ENCODE measurements at places on chromosomes 13 and 19.

GRCh38 chr19:19575411-19575810 lies 37.3 kb downstream of the CILP2 start:
- no peak for DNase-seq
- H3K27ac ChIP-seq = peak overlapping the region; percentile 3
- H3K27me3 ChIP-seq = no peaks in the 10 kb centered on the region
- no peak overlapping the region for H3K4me3 ChIP-seq
- peaks cover 2% of the 10 kb centered on the region for H3K4me1 ChIP-seq

DNA sequence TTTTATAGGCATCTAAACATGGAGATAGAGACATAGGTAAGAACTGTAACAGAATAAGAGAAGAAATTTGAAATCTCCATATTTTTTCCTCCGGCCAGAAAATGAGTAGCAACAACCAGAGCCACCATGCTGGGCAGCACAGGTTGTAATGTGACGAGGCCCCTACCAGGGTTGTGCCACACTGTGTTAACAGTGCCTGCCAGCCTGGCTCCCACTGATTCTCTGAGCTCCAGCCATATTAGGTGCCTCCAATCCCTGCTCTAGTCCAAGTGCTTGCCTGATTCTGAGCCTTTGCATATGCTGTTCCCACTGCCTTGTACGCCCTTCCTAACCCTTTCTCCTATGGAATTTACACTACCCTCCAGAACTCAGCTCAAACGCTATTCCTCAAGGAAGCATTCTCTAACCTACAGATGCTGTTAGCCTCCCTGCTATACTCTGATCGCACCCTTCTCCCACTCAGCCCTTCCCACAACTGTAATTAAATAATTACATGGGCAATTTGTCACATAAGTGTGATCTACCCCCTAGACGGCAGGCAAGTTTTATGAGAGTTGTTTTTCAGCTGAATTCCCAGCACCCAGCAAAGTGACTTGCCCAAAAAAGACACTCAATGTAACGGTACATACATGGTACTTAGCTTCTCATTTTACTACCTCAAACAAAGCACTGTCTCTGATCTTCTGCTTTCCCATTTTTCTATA lies 37.6 kb upstream of the STARD13 start:
- H3K36me3 ChIP-seq = no peaks in the 10 kb centered on the region
- H3K27ac ChIP-seq = no peak overlapping the region
- no peaks in the 10 kb centered on the region for H3K4me1 ChIP-seq
- DNase-seq = no peak

DNA sequence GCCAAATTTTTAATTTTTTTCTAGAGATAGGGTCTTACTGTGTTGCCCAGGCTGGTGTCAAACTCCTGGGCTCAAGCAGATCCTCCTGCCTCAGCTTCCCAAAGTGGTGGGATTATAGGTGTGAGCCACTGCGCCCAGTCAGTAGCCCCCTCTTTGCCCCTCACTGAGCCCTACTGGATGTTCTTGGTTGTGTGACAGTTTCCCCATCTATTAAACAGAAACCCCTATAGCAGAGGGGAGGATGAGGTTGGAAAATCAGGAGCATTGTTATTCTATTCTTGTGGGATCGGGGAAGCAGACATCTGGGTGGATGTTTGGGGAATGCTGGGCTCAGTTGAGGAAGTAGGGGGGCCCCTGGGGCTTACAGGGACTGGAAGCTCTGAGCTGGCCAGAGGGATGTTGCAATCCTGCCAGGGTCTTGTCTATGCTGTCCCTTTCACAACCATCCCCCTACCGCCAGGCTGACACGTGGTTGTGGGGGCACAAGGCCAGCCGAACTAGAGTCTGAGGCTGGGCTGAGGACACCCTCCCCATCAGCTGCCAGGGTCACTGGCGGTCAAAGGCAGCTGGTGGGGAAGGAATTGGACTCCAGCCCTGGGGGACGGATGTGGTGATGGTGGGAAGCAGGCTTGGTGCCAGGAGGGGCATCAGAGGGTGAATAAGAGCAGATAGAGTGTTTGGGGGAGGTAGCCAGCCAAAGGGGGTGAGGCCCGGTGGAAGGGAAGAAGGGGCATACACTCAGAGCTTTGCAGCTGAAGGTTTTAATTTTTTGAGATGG lies 10.9 kb downstream of the APOC1 start:
- DNase-seq = no peak
- no peaks in the 10 kb centered on the region for H3K36me3 ChIP-seq
- H3K27me3 ChIP-seq = peaks cover 14% of the 10 kb centered on the region
- H3K4me1 ChIP-seq = peaks cover 4% of the 10 kb centered on the region

- H3K36me3 ChIP-seq = no peaks in the 10 kb centered on the region
- H3K27me3 ChIP-seq = peaks cover 70% of the 10 kb centered on the region
- peak overlapping the region; percentile 84 for H3K27ac ChIP-seq
- H3K4me3 ChIP-seq = peak overlapping the region; percentile 71
- peaks cover 40% of the 10 kb centered on the region for H3K4me1 ChIP-seq
- DNase-seq = peak; percentile 41
Measured at GRCh38 chr13:50366488-50367174, 351.4 kb downstream of the KCNRG start.

GRCh38 chr13:72463561-72463960 lies 263.9 kb downstream of the MZT1 start:
- no peaks in the 10 kb centered on the region for H3K4me1 ChIP-seq
- no peak overlapping the region for H3K27ac ChIP-seq
- no peaks in the 10 kb centered on the region for H3K36me3 ChIP-seq
- no peak overlapping the region for H3K4me3 ChIP-seq
- no peak for DNase-seq

DNA sequence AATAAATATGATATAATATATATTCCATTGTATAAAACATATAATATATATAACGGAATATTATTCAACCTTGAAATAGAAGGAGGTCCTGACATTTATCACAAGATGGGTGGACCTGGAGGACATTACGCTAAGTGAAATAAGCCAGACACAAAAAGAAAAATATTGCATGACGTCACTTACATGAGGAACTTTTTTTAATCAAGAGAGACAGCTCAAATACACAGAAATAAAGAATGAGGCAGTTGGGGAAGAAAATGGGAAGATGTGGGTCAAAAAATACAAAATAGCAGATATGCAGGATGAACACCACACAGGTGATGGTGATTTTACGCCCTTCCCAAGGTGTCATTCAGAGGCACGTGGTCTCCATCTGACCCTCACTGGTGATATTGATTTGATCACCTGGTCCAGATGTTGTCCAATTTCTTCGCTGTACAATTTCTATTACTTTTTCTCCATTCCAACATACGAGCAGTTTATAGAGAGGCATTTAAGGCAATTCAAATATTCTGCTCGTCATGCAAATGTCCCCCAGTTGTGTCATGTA lies 513 bp upstream of the ZNF317 start:
- peaks cover 39% of the 10 kb centered on the region for H3K36me3 ChIP-seq
- no peak for DNase-seq
- H3K4me1 ChIP-seq = peaks cover 17% of the 10 kb centered on the region
- no peaks in the 10 kb centered on the region for H3K27me3 ChIP-seq

DNA sequence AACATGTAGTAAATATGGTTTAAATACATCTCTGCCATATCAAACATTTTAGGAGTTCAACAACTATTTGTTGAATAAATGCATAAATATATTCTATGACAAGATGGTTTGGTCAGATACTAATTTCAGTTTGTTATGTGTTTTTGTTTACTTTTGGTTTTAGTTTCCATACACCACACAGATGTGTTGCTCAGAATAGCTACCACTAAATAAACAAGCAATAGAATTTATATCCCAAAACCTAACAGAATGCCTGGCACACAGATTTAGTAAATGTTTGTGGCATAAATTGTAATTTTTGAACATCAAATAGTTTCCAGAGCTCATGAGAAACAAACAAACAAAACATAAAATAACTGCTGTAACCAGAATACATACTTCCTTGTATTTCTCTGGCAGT lies 126.8 kb upstream of the ATXN8OS start:
- no peak overlapping the region for H3K4me3 ChIP-seq
- no peaks in the 10 kb centered on the region for H3K4me1 ChIP-seq
- no peaks in the 10 kb centered on the region for H3K27me3 ChIP-seq
- no peaks in the 10 kb centered on the region for H3K36me3 ChIP-seq

- peaks cover 15% of the 10 kb centered on the region for H3K4me1 ChIP-seq
- no peaks in the 10 kb centered on the region for H3K27me3 ChIP-seq
- H3K4me3 ChIP-seq = no peak overlapping the region
- no peak overlapping the region for H3K27ac ChIP-seq
Measured at GRCh38 chr13:51733374-51734298, 70.3 kb downstream of the DHRS12 start.

GRCh38 chr13:44266305-44266704 lies 107.3 kb upstream of the SERP2 start:
- no peak overlapping the region for H3K27ac ChIP-seq
- H3K36me3 ChIP-seq = no peaks in the 10 kb centered on the region
- peaks cover 6% of the 10 kb centered on the region for H3K4me1 ChIP-seq
- peaks cover 61% of the 10 kb centered on the region for H3K27me3 ChIP-seq

- H3K4me3 ChIP-seq = no peak overlapping the region
- DNase-seq = no peak
- H3K36me3 ChIP-seq = no peaks in the 10 kb centered on the region
- no peaks in the 10 kb centered on the region for H3K4me1 ChIP-seq
Measured at GRCh38 chr13:44362394-44363040, 11.1 kb upstream of the SERP2 start.

- H3K4me1 ChIP-seq = peaks cover 49% of the 10 kb centered on the region
- H3K36me3 ChIP-seq = peaks cover 8% of the 10 kb centered on the region
- DNase-seq = no peak
- no peak overlapping the region for H3K4me3 ChIP-seq
- H3K27me3 ChIP-seq = no peaks in the 10 kb centered on the region
Measured at GRCh38 chr19:15841875-15842569, 26.6 kb upstream of the OR10H1 start.

- peak overlapping the region; percentile 65 for H3K4me3 ChIP-seq
- DNase-seq = peak; percentile 62
- no peaks in the 10 kb centered on the region for H3K27me3 ChIP-seq
- peaks cover 62% of the 10 kb centered on the region for H3K4me1 ChIP-seq
- no peaks in the 10 kb centered on the region for H3K36me3 ChIP-seq
Measured at GRCh38 chr13:40187324-40187795, 479.1 kb downstream of the FOXO1 start.

- peaks cover 5% of the 10 kb centered on the region for H3K27me3 ChIP-seq
- peak overlapping the region; percentile 72 for H3K4me3 ChIP-seq
- H3K4me1 ChIP-seq = peaks cover 28% of the 10 kb centered on the region
- DNase-seq = peak; percentile 69
- peak overlapping the region; percentile 86 for H3K27ac ChIP-seq
- no peaks in the 10 kb centered on the region for H3K36me3 ChIP-seq
Measured at GRCh38 chr19:2561895-2562294, 86.0 kb downstream of the GADD45B start.

DNA sequence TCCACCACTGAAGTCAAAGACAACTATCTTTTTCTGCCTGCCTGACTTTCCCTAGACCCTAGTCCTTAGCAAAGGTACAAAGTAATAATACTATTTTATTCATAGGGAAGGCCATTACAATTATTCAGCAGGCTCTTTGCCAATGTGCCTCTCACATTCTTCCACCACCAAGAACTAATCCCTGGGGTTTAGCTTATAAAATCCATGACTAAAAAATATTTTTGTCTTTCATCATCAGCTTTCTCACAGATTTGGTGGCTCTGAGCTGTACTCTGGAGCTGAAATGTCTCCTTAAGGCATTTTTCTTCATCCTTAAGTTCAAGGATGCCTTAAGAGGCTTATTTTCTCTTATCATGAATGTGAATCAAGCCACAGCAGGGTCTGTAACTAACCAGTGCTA lies 96.1 kb downstream of the OXGR1 start:
- H3K27me3 ChIP-seq = no peaks in the 10 kb centered on the region
- DNase-seq = no peak
- no peak overlapping the region for H3K4me3 ChIP-seq
- H3K4me1 ChIP-seq = no peaks in the 10 kb centered on the region
- no peak overlapping the region for H3K27ac ChIP-seq

- peaks cover 32% of the 10 kb centered on the region for H3K36me3 ChIP-seq
- no peak for DNase-seq
- peaks cover 36% of the 10 kb centered on the region for H3K4me1 ChIP-seq
- peak overlapping the region; percentile 92 for H3K4me3 ChIP-seq
Measured at GRCh38 chr19:17721821-17722220, 2.5 kb downstream of the MAP1S start.

- DNase-seq = no peak
- no peak overlapping the region for H3K27ac ChIP-seq
- no peaks in the 10 kb centered on the region for H3K4me1 ChIP-seq
- H3K36me3 ChIP-seq = no peaks in the 10 kb centered on the region
- no peak overlapping the region for H3K4me3 ChIP-seq
- H3K27me3 ChIP-seq = no peaks in the 10 kb centered on the region
Measured at GRCh38 chr19:28213470-28214082, 999.4 kb downstream of the UQCRFS1 start.

- H3K36me3 ChIP-seq = peaks cover 33% of the 10 kb centered on the region
- peaks cover 16% of the 10 kb centered on the region for H3K4me1 ChIP-seq
- peak overlapping the region; percentile 83 for H3K4me3 ChIP-seq
- H3K27me3 ChIP-seq = no peaks in the 10 kb centered on the region
- peak overlapping the region; percentile 79 for H3K27ac ChIP-seq
Measured at GRCh38 chr19:49594157-49594992, 3.4 kb downstream of the PRR12 start.

- DNase-seq = no peak
- no peak overlapping the region for H3K27ac ChIP-seq
- no peak overlapping the region for H3K4me3 ChIP-seq
Measured at GRCh38 chr13:110647365-110647737, 32.0 kb downstream of the NAXD start.

GRCh38 chr13:76656500-76656899 lies 229.7 kb downstream of the KCTD12 start:
- no peak overlapping the region for H3K4me3 ChIP-seq
- no peaks in the 10 kb centered on the region for H3K36me3 ChIP-seq
- DNase-seq = no peak

GRCh38 chr13:109113427-109113826 lies 484.0 kb downstream of the MYO16 start:
- peaks cover 3% of the 10 kb centered on the region for H3K4me1 ChIP-seq
- no peaks in the 10 kb centered on the region for H3K36me3 ChIP-seq
- H3K27ac ChIP-seq = no peak overlapping the region
- H3K27me3 ChIP-seq = no peaks in the 10 kb centered on the region

DNA sequence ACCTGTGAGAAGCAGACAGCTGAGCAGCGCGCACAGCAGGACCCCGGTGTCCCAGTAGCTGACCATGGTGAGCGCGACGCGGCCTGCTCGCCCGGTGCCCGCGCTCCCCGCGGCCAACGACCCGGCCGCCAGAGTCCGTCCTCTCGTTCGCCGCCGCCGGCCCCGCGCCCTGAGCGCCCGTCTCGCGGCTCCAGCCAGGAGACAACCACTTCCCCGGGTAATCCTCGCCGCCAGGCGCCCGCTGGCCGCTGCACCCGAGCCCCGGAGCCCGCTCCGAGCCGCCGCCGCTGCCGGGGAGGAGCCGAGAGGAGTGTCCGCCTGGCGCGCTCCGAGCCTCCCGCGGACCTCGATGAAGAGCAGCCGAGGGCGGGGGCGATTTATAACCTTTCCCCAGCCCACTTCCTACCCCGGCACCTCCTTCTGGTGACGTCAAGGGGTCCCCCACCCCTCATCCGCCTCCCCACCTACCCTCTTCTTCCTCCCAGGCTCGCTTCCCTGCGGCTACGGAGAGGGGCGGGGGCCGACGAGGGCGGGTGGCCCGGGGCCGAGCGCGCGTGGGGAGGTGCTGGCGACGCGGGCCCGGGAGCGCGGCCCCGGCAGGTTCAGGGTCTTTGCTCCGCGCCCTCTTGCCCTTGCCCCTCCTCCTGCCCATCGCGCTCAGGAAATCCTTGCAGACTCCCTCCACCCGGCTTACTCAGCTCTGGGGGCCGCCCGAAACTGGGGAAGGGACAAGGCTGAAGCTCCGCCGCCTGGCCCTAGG lies at the start of gene FLT1:
Gene FLT1 (minus strand): TSS at position 351 of the 760 bp plus-strand sequence. CDS start 285 bp downstream, at position 66.
- peak within 1 kb of the TSS; percentile 75 for H3K4me3 ChIP-seq
- peaks cover 53% of the 10 kb centered on the region for H3K27me3 ChIP-seq
- peak; percentile 32 for DNase-seq
- peaks cover 19% of the 10 kb centered on the region for H3K4me1 ChIP-seq
- H3K27ac ChIP-seq = no peak within 1 kb of the TSS
- peaks cover 16% of the 10 kb centered on the region for H3K36me3 ChIP-seq

All from activated T-helper 2 cell treated with anti-CD3 and anti-CD28 coated beads, Interferon-gamma antibody, Interleukin-2, Interleukin-4, amounts not matched to agents 10 μg/mL and 5 μg/mL and 100 μg/mL, durations not matched to agents 14 hours and 24 hours and 36 hours (primary cell).